ENCODE measurements at places on chromosomes 5 and 9.

DNA sequence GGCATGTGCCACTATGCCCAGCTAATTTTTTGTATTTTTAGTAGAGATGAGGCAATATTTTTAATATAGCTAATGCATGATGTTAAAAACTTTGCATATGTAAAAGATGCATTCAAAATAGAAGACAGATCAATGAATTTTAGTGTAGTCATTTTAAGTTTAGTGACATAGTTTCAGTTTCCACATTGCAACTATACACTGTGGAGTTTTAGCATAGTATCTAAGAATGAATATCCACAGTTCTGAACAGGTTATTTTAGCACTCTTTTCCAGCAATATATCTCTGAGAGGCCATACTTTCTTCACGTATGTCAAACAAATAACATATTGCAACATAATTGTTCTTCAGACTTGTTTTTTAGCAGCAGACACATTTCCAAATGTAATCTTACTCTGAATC, 39.3 kb downstream of the RAB24 start:
- DNase-seq: no peak

- no peak for DNase-seq
These were observed 155.7 kb downstream of the RMI1 start for GRCh38 chr9:84136119-84136868.

GRCh38 chr5:146765089-146765832, 113.3 kb downstream of the PPP2R2B start:
- DNase-seq: no peak

- no peak for DNase-seq
These were observed 116.1 kb upstream of the BNC2 start for GRCh38 chr9:16986556-16986955.

GRCh38 chr5:130479045-130479804, 575.0 kb downstream of the CHSY3 start:
- no peak for DNase-seq

Data from esophagus squamous epithelium (tissue), 5 donors.